ENCODE measurements at places on chromosomes 3 and 15. TPM values are rescaled to one million over a fixed set of nuclear protein-coding genes. Genes with fewer than 3 reads are reported as not detected.

The CCR3 gene
- total RNA-seq = not detected

The PLA2G4E gene
- total RNA-seq = not detected

The GPR62 gene
- total RNA-seq = not detected

The EIF4E3 gene
- total RNA-seq = 22.2 TPM

The C2CD4A gene
- 0.09 TPM for total RNA-seq

The PXYLP1 gene
- 9.5 TPM for total RNA-seq

The XCR1 gene
- total RNA-seq = not detected

DNA sequence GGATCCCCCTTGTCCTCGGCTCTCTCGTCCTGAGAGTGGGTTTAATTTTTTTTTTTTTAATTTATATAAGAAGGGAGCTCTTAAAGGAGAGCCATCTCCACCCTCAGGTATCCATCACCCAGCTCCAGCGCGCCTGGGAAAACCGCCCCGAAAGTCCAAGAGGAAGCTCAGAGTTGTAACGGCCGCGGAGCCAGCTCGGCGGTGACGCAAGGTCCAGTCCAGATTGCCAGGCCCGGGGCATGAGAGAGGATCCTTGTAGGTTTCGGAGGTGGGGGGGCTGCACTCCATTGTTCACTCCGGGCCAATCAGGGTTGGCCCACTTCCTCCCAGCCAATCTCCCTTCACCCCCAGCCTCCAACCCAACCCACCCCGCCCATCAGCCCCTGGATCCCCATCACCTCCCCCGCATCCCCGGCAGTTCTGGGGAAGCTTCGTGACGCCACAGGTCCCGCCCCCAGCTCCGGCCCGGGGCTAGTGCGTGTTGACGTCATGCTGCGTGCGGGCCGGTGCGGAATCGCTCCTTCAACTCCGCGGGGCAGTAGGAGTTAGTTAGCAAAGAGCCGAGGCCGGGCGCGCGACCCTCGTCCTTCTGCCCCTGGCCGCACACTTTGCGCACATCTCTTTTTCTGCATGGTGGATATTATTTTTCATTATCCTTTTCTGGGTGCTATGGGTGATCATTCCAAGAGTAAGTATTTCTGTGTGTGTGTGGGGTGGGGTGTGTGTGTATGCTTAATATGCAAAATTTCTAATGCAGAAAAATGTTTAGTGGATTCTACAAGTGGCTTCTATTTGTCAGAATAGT lies at the start of gene ISL2:
Gene ISL2, plus strand, starts transcription at position 520 of the 805 bp plus-strand sequence. Its CDS starts 111 bp downstream, at position 631.
- H3K27ac ChIP-seq = peak within 1 kb of the TSS; percentile 54
- no peak for DNase-seq
- H3K36me3 ChIP-seq = no peaks in the 10 kb centered on the region
- H3K27me3 ChIP-seq = peaks cover 58% of the 10 kb centered on the region

DNA sequence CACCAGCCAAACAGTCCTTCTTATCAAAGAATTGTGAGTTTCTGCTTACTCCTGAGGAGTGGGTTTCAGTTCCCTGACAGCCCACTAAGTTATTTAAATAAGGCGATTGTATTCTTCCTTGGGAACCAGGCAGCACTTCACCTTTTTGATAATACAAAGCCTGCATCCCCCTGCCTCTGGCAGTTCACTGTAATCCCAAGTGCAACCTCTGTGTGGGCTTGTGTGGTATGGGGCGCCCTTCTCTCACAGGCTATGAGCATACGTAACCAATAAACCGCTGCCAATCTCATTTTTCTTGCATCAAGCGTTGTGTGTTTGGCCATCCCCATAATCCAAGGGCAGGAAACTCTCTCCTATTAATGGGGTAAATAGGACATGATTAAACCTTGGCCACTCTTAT lies 1025.6 kb downstream of the NSUN3 start:
- DNase-seq = no peak
- no peak overlapping the region for H3K4me3 ChIP-seq
- no peaks in the 10 kb centered on the region for H3K36me3 ChIP-seq
- H3K27me3 ChIP-seq = no peaks in the 10 kb centered on the region

DNA sequence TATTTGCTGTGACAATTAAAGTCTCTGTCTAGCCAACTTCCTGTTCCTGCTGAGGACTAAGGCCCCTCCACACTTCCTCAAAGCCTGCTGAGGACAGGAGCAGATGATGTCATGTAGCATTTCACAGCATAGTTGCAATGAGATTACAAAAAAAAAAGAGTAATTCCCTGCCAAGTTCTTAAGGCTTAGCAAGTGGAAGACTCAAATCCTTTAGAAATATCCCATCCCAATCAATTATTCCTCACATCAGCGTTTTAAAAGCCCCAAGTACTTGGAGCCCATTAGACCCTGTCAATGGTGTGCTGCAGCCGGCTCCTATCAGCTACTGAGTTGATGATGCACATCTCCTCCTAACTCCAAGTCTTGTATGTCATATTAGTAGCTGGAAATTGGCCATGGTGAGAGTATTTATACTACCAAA lies 51.7 kb downstream of the TRANK1 start:
- peaks cover 47% of the 10 kb centered on the region for H3K4me1 ChIP-seq
- no peaks in the 10 kb centered on the region for H3K27me3 ChIP-seq
- peaks cover 52% of the 10 kb centered on the region for H3K36me3 ChIP-seq

GRCh38 chr15:74390647-74391288 lies 23.3 kb upstream of the CYP11A1 start:
- no peak overlapping the region for H3K4me3 ChIP-seq
- no peaks in the 10 kb centered on the region for H3K36me3 ChIP-seq
- no peak for DNase-seq
- peaks cover 14% of the 10 kb centered on the region for H3K4me1 ChIP-seq
- peak overlapping the region; percentile 81 for H3K27ac ChIP-seq
- no peaks in the 10 kb centered on the region for H3K27me3 ChIP-seq

DNA sequence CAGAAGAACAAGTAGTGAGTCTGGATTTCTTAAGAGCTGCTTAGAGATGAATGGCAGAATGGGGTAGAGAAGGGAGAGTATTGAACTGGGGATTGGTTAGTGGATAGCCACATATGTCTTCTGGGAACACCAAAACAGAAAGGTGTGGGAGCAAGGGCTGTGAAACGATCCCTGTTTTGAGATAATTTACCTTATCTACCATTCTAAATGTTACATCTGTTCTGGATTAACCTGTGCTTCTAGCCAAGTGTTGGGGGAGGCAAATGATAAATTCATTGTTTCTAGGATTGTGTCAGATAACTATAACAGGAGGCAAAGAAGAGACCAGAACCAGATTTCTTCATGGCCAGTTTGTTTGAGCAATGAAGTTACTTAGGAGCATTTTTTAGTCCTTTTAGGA lies 8.4 kb downstream of the NR1D2 start:
- H3K27me3 ChIP-seq = no peaks in the 10 kb centered on the region
- no peak overlapping the region for H3K27ac ChIP-seq
- H3K4me3 ChIP-seq = no peak overlapping the region
- no peaks in the 10 kb centered on the region for H3K36me3 ChIP-seq
- H3K4me1 ChIP-seq = peaks cover 29% of the 10 kb centered on the region

- DNase-seq = no peak
- no peak overlapping the region for H3K27ac ChIP-seq
- no peak overlapping the region for H3K4me3 ChIP-seq
- H3K36me3 ChIP-seq = no peaks in the 10 kb centered on the region
Observed at GRCh38 chr15:36252146-36252711, 327.2 kb upstream of the CDIN1 start.

DNA sequence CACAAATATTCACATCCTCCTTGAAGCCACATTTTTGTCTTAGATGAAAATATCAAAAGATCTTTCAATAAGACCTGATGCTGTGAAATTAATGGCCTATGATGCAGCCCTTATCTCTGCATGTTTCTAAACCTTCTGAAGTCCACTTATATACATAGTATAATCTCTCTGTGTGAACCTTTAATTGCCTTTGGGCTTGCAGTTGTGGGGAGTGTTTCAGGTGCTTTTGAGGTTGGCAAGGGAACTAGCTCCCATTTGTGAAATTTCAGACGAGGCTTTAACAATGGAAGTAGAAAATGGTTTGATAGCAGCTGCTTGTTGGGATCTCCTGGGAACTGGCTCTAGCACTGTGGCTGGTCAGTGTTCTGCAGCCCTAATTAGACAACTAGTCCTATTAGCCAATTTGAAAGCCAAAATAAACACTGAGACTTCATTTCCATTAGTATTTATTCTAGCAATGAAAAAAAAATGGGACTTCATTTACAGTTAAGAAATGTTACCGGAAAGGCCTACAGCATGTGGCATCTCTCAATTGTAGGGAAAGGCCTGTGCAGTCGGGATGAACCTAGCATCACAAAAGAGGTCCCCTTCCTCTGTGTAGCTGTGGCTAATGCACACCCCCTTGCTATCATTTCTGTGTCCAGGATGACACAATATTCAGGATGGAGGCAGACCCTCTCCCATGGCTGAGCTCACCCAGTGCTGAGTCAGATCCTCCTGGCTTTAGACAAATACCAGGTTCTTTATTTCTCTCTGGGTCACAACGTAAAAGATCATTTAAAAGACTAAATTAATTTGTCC lies 140.7 kb upstream of the TRIM42 start:
- H3K4me1 ChIP-seq = no peaks in the 10 kb centered on the region
- H3K27me3 ChIP-seq = no peaks in the 10 kb centered on the region
- no peak overlapping the region for H3K4me3 ChIP-seq
- H3K27ac ChIP-seq = no peak overlapping the region
- H3K36me3 ChIP-seq = no peaks in the 10 kb centered on the region
- DNase-seq = no peak

DNA sequence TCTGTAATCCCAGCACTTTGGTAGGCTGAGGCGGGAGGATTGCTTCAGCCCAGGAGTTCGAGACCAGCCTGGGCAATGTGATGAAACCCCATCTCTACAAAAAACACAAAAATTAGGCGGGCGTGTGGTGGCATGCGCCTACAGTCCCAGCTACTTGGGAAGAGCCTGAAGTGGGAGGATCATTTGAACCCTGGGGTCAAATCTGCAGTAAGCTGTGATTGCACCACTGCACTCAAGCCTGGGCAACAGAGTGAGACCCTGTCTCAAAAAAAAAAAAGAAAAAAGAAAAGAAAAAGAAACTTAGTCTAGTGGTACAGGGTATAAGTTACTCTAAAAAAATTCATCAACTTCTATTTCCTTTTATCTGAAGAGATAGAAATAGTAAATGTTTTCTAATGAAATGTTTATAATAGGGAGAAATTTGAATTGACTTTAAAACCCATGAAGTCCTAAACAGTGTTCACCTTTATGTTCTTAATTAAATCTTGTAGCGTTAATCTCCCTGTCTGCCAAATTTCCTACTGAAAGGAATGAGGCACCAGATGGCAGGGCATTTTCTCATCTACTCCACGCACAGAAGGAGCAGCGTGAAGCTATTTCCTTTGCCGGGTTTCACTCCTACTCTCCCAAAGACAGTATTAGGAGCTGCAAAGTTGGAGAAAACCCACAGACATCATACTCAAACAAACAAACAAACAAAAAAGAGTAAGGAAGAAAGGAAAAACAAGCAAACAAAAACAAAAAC lies 1.9 kb downstream of the PCLAF start:
- H3K27ac ChIP-seq = no peak overlapping the region
- H3K36me3 ChIP-seq = no peaks in the 10 kb centered on the region
- peaks cover 6% of the 10 kb centered on the region for H3K4me1 ChIP-seq
- no peaks in the 10 kb centered on the region for H3K27me3 ChIP-seq
- no peak overlapping the region for H3K4me3 ChIP-seq

DNA sequence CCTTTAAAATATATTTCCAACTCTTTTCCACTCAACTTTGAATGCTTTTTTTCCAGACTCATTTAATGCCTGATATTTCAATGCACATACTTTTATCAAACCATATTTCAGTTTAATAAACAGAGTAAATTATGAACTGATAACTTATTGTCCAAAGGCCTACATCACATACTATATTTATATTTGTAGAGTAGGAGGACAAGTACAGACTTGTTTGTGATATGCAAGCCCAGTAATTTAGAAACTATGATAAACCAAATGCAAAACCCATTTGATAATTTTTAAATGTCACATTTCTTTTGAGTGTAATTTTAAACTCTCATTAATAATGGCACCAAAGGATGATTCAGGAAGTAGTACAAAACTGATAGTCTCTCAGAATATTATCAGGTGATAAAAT lies 3.3 kb downstream of the RFX7 start:
- peaks cover 16% of the 10 kb centered on the region for H3K4me1 ChIP-seq
- no peaks in the 10 kb centered on the region for H3K36me3 ChIP-seq
- no peaks in the 10 kb centered on the region for H3K27me3 ChIP-seq
- no peak overlapping the region for H3K27ac ChIP-seq
- no peak overlapping the region for H3K4me3 ChIP-seq
- DNase-seq = no peak

DNA sequence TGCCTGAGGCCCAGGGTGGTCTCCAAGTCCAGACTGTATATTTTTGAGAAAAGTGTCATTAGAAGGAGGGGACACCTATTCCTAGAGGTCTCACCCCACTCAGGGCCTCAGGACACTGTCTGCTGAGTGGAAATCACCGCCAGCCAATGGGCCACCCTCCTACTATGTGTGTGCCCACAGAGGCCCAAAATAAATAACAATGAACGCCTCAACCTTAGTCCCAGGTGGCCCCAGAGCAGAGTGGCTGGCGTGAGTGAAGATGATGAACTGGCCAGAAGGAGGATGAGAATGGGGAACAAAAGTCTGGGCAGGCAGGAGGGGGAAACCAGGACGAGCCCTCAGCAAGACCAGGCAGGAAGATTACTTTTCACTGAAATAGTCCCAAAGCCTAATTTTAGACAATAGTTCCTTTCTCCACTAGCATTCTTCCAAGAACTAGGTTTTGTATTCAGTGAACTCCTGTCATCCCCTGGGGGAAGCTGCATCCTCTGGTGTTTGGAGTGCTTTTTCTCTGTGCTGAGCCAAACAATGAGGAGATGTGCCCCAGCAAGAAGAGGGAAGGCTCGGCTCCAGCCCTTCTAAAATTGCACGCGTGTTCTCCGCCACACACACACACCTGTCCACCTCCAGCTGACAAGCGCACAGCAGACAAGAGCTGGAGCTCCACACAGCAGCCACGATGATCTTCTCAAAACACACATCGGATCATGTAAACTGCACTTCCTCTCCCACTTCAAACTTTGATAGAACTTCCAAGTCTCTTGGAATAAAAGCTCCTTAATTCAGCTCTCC lies 72.2 kb downstream of the ADCY5 start:
- no peaks in the 10 kb centered on the region for H3K27me3 ChIP-seq
- H3K27ac ChIP-seq = no peak overlapping the region
- no peaks in the 10 kb centered on the region for H3K4me1 ChIP-seq
- no peak overlapping the region for H3K4me3 ChIP-seq

GRCh38 chr3:10845839-10846656 lies 30.0 kb downstream of the SLC6A11 start:
- H3K4me3 ChIP-seq = no peak overlapping the region
- no peaks in the 10 kb centered on the region for H3K4me1 ChIP-seq
- H3K27ac ChIP-seq = no peak overlapping the region
- no peaks in the 10 kb centered on the region for H3K27me3 ChIP-seq

GRCh38 chr3:98540346-98540745 lies 8.6 kb downstream of the GPR15 start:
- no peak overlapping the region for H3K27ac ChIP-seq
- H3K27me3 ChIP-seq = no peaks in the 10 kb centered on the region
- no peak for DNase-seq
- no peak overlapping the region for H3K4me3 ChIP-seq
- H3K4me1 ChIP-seq = no peaks in the 10 kb centered on the region

Measured in CD8-positive, alpha-beta memory T cell (primary cell).